ENCODE measurements at places on chromosomes 4 and X. TPM values are rescaled to one million over a fixed set of nuclear protein-coding genes. Genes with fewer than 3 reads are reported as not detected.

PAGE5 gene
- not detected for polyA plus RNA-seq

HSFX1 gene
- polyA plus RNA-seq: not detected

GABRQ gene
- polyA plus RNA-seq: not detected

HDAC8 gene
- polyA plus RNA-seq: 11.5 TPM

POLA1 gene
- 3.3 TPM for polyA plus RNA-seq

CABS1 gene
- not detected for polyA plus RNA-seq

Data from naive thymus-derived CD8-positive, alpha-beta T cell (primary cell).